ENCODE measurements at places on chromosomes 13 and 19.
A peak's percentile ranks its signal among the peaks of the same experiment; 100 is the strongest.

DNA sequence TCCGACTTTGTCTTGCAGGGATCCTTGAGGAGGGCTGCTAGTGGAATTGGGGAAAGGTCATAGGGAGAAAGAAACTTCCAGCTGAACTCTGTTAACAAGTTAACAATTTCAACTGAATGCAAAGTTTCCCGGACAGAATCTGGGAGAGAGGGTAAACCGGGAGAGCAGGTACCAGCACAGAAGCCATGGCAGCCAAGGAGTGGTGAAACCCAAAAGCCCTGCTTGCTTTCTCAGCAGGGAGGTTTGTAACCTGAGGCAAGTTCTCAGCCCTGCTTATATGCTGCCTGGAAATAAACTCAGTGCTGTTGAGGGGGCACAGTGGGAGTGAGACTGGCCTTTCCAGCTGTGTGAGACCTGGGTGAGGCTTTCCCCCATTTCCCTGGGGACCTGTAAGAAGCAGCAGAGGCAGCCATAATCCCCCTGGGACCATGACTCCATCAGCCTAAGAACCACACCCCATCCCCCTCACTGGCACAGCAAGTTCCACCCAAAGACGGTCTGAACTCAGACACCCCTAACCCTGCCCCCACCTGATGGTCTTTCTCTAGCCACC, 84.0 kb downstream of the SUCLA2 start:
- DNase-seq, result no peak

- no peak for DNase-seq
Observed at GRCh38 chr13:81874681-81875661, 1534.0 kb upstream of the SPRY2 start.

DNA sequence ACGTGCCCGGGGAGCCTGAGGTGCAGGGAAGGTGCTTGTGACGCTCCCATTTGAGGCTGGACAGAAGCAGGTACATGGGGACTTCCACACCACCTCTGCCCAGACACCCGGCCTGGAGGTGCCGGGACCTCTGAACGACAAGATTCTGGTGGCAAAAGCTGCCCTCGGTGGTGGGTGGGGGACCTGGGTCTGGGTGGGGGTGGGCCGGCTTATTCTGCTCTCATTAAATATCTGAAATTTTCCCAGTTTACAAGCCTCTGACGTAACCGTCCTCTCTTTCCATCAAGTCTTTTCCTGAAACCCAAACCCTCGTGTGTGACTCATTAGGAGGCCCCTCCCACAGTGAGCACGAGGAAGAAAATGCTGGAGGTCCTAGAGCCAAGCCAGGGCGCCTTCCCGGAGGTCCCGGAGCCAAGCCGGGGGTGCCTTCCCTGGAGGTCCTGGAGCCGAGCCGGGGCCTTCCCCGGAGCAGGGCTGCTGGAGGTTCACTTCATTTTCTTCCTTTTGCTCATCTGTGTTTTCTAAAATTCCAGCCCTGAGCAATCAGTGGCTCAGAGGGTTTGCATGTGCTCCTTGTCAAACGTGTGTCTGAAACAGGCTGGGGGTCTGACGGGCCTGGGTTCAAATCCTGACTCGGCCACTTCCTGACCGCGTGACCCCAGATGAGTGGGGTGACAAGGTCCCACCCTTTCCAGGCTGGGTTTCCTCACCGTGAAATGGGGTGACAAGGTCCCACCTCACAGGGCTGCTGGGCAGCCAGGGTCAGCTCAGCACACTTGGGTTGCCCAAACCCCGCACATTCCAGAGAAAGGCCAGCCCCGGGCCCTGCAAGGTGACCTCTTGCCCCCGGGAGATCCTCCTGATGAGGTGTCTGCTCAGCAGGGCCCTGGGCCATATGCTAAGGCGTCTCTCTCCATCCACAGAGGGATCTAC, 10.0 kb downstream of the CFD start:
- DNase-seq, result no peak

DNA sequence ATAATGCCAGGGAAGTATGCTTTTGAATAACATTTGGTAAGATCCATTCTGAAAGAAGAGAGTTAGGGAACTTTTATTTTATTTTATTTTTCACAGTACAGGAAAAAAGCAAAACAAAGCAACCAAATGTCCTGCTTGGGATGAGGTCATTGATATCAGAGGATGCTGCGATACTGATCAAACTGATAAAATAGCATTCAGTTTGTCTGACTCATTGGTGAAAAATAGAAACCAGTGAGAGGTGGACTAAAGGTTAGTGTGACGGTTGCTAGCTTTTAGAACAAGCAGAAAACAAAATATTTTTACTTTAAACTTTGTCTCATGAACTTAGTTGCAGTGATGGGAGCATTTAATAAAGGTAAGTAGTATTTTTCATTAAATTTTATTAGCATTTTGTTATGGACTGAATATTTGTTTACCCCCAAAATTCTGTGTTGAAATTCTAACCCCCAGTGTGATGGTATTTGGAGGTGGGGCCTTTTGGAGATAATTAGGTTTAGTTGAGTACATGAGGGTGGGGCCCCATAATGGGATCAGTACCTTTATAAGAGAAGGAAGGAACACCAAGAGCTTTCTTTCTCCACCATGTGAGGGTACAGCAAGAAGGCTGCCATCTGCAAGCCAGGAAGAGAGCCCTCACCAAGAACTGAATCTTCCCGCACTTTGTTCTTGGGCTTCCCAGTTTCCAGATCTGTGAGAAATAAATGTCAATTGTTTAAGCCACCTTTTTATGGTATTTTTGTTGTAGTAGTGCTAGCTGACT, 37.3 kb downstream of the ITGBL1 start:
- no peak for DNase-seq

DNA sequence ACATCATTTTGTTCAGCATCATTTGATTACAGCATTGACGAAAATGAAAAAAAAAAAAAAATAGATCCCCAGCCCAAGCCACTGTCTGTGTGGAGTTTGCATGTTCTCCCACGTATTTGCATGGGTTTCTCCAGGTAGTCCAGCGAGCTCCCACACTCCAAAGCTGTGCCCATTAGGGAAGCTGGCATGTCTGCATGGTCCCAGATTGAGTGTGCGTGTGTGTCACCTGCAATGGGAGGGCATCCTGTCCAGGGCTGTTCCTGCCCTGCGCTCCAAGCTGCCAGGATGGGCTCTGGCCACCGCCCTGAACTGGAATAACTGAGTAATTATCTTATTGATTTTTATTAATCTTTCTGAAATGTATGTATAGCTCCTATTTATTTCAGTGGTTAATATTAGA, 88.6 kb downstream of the KLF12 start:
- DNase-seq, result no peak

DNA sequence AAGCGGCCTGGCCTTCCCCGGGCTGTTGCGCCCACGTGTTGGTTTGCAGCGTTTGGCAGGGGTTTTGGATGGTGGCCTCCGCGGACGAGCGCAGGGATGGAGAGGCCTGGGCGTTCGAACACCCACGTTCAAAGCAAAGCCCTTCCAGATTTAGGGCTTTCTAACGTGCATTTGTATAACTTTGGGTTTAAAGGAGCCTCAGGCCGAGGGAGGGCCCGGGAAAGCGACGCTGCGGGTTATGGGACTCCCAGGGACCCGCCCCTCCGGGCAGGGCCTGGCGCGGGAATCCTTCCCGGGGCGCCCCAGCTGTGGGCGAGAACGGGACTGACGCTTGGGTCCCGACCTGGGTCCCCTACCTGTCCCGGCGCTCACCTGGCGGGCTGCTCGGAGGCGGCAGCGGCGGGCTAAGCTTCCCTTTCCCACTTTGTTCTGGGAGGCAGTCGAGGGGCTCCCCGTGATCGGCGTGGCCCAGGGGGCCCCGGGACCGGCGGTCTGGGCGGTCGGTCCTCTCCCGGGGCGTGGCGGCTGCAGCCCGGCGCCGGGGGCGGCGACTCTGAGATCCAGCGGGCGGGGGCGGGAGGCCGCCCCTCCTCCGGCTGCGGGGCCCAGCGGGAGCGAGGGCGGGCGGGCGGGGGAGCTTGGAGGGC, at the start of gene FBXO17:
TSS of gene FBXO17 (minus strand) at position 529 of the 647 bp plus-strand sequence. CDS start 25,423 bp downstream, outside the sequence.
- peak; percentile 54 for DNase-seq

GRCh38 chr13:32676242-32676641, 90.0 kb downstream of the PDS5B start:
- DNase-seq, result no peak

- DNase-seq, result no peak
Observed at GRCh38 chr19:44851427-44851826, 5.3 kb downstream of the NECTIN2 start.

- peak; percentile 11 for DNase-seq
Observed at GRCh38 chr13:26051657-26052311, at the start of gene SHISA2. SHISA2 (minus strand) TSS chr13:26052016; CDS start chr13:26050975, 1,041 bp downstream.

GRCh38 chr19:16893686-16893989, 4.8 kb downstream of the F2RL3 start:
- DNase-seq, result no peak

DNA sequence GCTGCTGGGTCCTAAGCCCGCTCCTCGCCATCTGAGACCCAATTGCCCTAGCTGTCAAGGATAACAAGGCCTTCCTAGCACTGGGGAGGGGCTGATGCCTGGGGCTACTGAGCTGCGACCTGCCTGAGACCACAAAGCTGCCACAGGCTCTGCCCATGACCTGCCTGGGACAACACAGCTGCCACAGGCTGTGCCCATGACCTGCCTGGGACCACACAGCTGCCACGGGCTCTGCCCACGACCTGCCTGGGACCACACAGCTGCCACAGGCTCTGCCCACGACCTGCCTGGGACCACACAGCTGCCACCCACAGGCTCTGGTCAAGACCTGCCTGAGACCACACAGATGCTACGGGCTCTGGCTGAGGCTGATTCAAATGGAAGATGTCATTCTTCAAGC, 54.8 kb downstream of the EPS15L1 start:
- no peak for DNase-seq

GRCh38 chr13:77299587-77299986, 27.3 kb downstream of the MYCBP2 start:
- no peak for DNase-seq

DNA sequence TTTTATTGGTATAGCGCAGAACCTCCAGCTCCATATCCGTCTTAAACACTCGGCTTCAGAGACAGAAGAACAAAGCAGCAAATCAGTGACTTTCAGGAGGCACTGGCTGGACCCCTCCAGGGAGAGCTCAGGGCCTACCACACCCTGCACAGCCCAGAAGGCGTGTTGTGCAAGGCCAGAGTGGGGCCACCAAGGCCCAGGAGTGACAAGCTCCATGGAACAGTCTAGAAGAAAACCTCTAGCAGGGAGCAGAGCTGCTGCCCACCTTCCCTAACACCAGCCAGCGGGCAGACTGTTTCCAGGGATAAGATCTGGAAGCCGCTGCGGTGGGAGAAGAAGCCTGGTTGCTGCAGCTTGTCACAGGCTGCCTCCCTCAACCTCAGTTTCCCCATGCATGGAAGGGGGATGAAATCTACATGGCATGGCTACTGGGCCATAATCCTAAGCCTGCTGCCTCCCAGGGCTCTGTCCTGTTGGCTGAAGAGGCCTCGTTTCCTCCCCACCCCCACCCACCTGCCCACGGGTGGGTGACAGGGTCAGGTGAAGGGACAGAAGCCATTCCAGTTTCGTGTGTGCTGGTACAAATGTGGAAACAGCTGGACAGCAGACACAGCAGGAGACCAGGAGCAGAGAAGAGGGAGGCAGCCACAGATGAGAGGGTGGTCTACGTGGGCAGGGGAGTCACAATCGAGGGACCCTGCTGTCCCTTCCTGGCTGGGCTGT, 57.4 kb downstream of the PEPD start:
- no peak for DNase-seq

GRCh38 chr13:26186995-26187394, 35.1 kb downstream of the RNF6 start:
- DNase-seq, result no peak

DNA sequence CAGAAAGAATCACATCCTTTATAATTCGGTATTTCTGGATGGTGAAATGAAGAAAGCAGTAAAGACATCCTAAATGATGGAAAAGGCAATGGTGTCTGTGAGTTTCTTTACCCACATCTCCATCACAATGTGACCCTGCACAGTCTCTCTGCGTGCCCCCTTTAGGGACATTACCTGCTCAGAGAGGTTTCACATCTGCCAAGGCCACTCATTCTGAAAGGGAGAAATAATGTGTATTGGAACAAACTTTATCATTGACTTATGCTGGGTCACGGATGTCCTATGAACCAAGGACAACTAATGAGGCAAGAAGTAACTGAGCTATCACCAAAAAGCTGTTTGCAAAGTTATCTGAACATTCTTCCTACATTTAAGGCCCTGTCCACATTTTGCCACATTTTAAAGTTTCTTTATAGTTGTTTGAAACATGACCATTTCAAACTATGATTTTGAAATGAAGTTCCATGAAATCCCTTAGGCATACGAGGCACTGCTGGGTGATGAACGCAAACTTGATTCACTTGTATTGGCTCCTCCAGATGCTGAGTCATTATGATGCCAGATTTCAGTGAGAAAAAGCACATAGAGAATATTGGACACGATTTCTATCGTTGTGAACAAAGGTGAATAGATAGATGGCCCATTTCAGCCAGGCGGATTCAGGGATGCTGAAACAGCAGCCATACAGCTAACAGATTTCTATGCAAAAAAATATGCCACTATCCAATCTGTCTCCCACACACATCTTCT, 63.5 kb upstream of the HMGB1 start:
- no peak for DNase-seq

DNA sequence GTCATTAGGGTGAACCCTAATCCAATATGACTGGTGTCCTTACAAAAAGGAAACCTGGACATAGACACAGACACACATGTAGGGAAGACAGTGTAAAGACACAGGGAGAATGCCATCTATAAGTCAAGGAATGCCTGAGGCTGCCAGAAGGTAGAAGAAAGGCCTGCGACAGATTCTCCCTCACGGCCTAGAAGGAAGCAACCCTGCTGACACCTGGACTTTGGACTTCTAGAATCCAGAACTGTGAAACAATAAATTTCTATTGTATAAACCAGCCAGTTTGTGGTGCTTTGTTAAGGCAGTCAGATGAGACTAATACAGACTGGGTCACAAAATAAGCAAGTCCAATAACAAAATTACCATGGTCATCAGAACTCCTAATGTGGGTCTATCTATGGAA, 120.4 kb downstream of the ENOX1 start:
- DNase-seq, result no peak

DNA sequence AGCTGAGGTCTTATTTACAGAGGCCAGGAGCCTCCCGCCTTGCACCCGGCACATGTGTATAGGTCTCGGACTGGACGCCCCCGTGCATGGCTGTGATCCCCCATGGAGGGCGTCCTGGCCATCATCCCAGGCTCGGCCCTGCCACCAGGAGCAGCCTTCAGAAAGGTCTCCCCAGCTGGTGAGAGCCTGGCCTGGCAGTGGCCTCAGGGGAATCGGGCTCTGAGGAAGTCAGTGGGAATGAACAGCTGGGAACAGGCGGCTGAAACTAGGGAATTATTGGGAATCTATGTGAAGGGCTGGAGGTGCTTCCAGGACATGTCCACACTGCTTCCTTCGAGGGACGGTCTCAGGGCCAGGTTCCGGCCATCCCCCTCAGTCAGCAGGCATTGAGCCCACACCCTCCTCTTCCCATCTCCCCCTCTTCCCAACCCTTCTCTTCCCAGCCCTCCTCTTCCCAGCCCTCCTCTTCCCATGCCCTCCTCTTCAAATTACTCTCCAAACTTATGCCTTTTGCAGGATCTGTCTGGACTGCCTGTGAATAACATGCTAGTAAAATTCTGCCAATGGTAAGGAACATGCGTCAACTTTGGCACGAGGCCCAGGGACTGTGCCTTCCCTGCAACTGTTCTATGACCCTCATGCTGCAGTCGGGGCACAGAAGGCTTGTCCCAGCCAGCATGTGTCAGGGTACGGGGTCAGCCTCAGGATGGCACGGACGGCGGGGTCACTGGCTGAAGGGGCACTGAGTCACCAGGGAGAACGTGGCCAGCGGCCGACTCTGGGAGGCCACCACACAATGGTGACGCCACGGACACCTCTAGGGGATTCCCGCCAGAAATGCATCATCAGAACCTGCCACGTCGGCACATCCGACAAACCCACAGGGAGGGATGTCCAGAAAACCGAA, 24.2 kb upstream of the C13orf46 start:
- no peak for DNase-seq
